Stimulated activated memory B cell treated with anti-CD40 and anti-IgM and Interleukin-4, amounts not matched to agents 10 μg/mL and 1 μg/mL and 100 μg/mL, for 72 hours (primary cell): ENCODE measurements at places on chromosomes 1 and 21.
A peak's percentile ranks its signal among the peaks of the same experiment; 100 is the strongest.

- ATAC-seq, result no peak
These were observed 42.0 kb downstream of the RAB3B start for GRCh38 chr1:51948491-51948915.

DNA sequence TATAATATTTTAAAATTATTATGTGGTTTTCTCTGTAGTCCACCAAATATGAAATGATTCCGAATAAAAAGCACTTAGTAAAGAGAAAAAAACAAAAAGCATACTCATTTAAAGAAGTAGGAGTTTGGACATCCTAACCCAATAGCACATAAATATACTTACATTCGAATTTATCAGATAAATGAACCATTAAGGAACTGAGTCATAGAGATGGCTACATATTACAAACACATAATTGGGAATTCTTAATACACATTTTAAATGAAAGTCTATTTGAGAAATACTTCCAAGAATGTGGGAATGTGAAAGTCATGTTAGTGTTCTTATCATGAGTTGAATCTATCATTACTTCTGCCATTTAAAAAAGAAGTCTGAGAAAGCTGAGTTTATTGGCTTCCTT, 75.0 kb downstream of the USP24 start:
- no peak for ATAC-seq

GRCh38 chr1:159949981-159950381, 4.1 kb downstream of the SLAMF9 start:
- no peak for ATAC-seq

DNA sequence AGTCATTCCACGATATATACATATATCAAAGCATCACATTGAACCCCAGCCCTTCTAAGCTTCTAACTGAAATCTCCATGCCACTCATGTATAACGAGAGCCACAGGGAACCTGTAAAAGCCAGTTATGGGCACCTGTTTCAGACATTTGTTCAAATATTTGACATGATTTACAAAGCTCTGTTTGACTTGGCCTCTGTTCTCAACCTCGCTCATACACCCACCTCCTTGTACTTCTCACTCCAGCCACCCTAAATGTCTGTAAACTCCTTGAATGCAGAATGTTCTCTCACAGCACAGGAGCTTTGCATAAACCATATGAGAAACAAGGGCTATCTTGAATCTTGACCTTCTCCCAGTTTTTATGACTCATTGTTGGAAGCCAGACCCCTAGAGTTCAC, 36.9 kb upstream of the CD2 start:
- no peak for ATAC-seq

DNA sequence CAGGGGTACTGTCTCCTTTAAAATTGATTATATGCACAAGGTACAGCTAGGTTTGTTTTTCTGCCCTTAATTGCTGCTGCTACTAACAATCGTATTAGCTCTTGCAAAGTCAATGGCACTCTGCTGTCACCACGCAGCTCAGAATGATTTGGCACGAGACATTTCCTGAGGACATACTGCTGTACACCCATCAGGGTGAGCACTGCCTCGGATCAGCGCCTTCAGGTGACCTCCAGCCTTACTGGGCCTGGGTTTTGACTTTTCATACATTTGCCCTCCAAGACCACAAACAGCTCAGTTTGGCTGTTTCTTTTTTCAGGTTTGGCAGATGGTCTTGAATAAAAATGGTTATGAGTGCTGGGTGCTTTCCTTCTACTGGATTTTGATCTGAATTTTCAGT, 110.9 kb downstream of the NTPCR start:
- no peak for ATAC-seq

DNA sequence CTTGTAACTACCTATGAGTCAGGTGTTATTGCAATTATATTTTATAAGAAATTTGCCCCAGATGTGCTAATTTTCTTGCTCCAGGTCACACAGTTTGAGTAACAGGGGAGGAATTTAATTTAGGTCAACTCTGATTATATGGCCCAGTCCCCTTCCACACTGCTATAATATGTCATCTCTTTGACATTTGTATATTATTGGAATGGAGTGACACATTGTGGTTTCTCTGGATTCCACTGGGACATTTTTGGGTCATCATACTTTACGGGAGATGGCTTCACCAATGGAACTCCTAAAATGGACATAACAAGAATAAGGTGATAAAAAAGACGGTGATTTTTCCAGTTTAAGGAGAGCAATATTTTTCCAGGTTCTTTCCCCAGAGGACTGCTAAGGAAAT, 191.2 kb downstream of the DISC1 start:
- ATAC-seq, result no peak

GRCh38 chr1:203934027-203934426, 72.6 kb downstream of the SNRPE start:
- ATAC-seq, result no peak

GRCh38 chr1:14689996-14690615, 91.6 kb downstream of the KAZN start:
- ATAC-seq, result no peak

DNA sequence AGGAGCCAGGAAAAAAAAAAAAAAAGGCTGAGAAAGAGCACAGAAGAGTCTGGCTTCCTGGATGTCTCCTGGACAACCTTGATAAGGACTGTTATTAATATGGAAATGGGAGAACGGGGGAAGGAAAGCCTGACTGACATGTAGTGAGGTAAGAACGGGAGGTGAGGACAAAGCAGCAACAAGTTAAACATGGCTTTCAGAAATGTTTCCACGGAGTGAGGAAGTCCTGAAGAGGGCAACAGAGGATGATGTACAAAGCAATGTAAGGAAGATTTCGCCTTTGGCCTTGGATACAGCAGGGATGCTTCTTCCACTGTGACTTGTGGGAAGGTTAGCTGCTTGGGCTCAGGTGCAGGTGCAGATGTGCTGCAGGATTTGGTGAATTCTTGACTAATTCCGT, 11.9 kb upstream of the NIBAN1 start:
- ATAC-seq, result no peak

DNA sequence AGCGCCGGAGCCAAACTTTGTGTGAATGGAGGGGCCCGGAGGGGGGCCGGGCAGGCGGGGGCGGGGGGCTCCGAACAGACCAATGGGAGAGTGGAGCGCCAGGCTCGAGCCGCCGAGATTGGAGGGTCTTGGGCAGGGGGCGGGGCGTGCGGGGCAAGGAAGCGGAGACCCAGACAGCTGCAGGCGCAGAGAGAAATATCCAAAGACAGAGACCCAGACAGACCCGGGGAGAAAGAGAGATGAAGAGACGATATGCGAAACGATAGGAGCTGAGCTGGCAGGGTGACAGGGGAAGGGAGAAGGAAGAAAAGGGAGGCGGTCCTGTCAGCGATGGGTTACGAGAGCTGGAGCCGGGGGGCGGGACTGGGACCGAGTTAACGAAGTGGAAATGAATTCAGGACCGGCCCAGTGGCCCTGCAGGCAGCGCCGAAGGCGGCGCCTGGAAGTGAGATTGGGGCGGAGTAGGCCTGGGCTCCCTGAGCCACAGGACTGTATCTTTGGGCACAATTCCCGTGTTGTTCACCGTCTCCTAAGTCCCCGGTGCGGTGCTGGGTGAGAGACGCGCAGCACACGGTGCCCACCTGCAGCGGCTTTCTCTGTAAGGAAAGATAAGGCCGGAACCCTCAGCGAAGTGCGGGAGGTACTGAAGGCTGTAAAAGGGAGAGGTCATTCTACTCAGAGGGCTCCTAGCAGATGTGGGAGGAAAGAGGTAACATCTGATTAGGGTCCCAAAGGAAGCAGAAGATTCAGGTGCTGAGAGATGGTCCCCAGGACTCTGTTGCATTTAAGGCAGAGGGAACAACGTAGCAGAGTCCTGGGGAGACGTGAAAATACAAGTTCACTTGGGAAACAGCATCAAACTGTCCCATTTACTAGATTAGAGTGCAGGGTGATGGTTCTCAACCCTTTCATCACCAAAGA, 543 bp upstream of the KCNJ10 start:
- peak; percentile 77 for ATAC-seq

DNA sequence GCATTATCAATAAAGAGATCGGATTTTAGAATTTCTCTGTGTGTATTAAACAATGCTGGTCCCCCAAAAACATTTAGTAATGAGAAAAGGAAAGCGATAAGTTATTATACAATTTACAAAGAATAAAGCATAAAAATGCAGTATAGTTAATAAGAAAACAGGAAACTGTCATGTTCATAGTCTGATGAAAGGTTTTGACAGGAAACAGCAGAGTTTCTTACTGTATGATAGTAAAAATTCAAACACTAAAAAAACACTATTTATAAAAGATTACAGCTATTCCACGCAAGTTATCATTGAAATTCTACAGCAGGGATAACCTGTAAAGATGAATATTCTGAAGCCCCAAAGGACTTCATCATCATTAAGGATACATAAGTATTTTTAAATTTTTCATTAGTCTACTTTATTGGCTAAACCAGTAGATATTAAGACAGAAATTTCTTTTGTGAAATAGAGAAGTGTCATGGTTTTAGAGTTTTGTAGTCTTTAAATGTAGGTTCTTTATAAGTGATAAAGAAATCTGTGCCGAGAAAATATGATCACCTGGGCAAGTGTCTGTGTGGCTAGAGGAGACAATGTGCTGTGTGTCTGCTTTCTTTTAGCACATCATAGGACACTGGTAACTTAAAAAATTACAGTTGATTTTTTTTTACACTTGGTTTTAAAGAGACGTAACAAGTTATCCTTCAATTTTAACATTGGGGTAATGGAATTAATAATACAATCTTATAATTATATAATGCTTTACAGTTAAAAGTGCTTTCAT, 49.7 kb upstream of the GFI1 start:
- peak; percentile 31 for ATAC-seq

GRCh38 chr1:28258628-28259251, 578 bp upstream of the SESN2 start:
- no peak for ATAC-seq

- ATAC-seq, result no peak
These were observed 1.7 kb downstream of the FAM78B start for GRCh38 chr1:166164995-166165660.

GRCh38 chr1:3759796-3760195, 7.5 kb downstream of the CCDC27 start:
- ATAC-seq, result no peak

DNA sequence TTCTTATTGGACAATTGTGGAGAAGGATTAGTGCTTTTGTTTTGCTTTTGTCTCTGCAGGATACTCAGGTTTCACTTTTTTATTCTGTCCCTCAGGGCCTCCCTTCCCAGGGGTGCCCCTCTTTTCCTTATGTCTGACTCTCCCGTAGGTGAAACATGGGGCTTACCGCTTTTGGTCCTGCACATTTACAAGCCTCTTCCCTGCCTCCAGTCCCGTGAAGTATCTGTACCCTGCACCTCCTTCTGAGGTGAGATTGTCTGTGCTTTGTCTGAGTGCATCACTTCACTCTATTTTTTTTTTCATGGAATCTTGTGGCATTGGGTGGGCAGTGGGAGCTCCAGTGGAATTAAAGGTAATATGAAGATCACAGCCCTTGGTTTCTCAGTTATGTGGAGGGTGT, 758.1 kb upstream of the TPTE start:
- no peak for ATAC-seq

DNA sequence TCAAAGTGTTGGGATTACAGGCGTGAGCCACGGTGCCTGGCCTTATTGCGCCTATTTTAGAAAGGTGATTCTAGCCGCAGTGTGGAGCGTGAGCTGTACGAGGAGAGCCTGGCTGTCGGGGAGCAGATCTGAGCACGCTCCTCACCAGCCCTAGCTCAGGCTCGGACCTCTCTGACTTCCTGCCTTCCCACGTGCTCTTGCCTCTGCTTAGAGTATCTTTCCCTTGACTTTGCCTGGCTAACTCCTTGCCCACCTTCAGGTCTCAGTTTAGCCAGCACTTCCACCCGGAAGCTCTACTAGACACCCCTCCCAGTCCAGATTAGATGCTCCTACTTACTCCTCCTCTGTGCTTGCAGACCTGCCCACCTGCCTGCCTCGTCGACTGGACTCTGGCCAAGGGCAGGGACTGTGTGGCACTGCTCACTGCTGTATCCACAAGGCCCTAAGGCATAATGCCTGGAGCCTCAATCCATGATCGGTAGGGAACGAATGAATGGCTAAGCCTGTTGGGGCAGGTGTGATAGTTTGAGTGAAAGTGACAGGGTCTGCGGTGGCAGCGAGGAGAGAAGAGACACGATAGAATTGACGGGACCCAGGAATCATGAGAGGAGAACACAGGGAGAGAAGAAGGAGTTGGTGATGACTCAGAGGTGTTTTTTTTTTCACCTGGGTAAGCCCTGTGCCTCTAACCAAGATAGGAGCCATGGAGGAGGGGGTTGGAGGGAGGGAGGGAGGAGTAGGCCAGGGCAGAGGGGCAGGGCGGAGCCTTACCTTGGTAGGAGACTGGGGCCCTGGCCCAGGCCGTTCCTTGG, 28.1 kb upstream of the WASF2 start:
- no peak for ATAC-seq

DNA sequence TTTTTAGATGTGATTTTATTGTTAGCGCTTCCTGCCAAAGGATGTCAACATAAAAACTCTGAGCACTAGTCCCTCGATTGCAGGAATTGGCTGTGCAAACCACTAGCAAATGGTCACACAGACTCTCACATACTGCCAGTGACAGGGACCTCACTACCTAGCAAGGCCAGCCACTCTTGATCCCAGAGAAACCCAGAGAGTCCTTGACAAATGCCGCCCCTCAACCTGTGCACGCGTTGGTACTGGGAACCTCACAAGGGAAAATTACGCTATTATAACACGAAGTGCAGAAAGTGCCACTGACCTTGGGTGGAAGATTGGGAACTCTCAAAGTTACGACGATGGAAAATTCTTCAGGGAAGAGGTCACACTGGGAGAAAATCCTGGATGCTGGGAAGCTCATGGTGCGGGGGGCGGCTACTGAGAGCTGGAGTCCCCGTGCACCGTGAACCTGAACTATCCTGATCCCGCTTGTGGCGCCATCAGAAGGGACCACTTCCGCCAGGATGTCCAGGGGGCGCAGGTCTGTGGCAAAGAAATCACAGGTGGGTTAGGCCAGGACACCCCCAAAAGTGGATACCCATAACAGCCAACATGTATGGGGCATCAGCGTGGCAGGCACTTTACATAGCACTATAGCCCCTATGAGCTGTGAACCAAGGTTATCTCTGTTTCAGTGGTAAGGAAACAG, 5.9 kb upstream of the KRTAP10-4 start:
- ATAC-seq, result no peak

DNA sequence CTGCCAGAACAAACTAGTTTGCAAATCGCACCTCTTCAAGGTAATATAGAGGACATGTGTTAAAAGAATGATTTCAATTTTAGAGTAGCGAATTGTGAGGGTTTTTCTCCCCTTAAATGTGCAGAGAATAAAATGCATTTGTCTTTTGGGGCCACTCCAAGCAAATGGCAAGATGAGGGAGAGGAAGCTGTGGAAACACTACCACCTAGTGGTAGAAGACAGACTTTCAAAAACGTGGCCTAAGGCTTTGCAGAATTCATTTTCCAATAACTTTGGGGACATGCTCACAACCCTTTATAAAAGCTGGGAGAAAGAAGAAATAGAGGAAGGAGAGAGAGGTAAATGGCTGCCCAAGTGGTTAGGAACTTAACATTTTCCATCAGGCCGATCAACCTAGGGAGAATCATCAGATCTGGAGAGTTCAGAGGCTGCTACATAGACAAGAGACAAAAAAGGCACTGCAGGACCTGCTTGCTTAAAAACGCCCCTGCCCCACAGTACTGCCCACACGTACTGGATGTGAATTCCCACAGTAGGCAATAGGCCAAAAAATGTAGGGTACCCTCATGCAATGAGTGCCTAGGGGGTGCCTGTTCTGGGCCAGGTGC, 15.7 kb upstream of the RCAN1 start:
- ATAC-seq, result peak; percentile 63
